Frontal cortex (tissue), 4 donors: ENCODE measurements at places on chromosomes 12 and 14. TPM values are rescaled to one million over a fixed set of nuclear protein-coding genes. Genes with fewer than 3 reads are reported as not detected.

DNA sequence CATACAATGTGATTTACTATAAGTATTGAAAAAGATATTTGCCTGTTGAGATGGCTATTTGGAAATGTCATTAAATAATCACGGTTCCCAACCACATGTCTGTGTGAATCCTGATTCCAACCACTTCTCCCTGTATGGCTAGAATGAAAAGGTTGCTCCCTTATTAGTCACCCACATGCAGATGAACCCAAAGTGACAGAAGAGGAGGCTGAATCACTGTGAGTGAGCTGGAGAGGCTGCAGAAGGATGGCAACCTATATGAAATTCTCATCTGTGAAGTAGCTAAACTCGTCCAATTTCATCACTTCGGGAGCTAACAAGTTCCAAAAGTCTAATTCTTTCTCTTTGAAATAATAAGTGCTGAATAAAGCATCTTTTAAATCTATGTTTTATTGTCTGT is 300.5 kb downstream of the PRKD1 start:
- DNase-seq = no peak

DNA sequence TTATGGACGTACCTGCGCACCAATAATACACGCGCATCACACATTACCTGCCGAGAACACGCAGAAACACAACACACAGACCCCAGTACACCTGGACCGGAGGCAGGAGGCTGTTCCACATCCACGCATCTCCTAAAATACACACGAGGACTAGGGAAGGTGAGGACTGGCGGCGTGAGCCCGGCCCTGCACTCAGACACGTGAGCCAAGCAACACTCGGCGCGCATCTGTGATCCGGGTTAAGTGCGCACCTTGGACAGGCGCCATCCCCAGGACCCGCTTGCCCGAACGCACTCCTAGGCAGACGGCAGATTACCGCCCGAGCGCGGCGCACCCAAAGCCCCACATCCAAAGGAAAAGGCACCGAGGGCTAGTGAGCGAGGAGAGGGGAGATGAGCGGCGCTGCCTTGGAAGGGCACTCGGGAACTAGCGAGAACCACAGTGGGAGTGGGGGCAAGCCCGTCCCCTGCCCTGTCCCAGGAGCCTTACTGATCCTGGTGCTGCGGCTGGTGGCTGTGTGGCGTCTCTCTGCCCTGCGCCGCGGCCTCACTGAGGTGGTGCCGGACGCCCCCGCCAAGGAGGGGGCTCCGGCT is 417 bp downstream of the GLS2 start:
- DNase-seq = no peak

Gene OVCH1
- 0.41 TPM for total RNA-seq

Gene CCDC88C
- 22.4 TPM for total RNA-seq

GRCh38 chr14:95137164-95137803 is 20.0 kb downstream of the DICER1 start:
- DNase-seq = no peak

GRCh38 chr12:19998411-19998810 is 369.9 kb upstream of the PDE3A start:
- DNase-seq = no peak
